Activated CD4-positive, alpha-beta memory T cell treated with anti-CD3 and anti-CD28 coated beads, Interleukin-2, amount 10 ng/mL, durations not matched to agents 7 days and 5 days (primary cell): ENCODE measurements at places on chromosomes 2 and 18.

- DNase-seq: no peak
These were observed 61.4 kb downstream of the CCDC148 start for GRCh38 chr2:158395166-158395565.

DNA sequence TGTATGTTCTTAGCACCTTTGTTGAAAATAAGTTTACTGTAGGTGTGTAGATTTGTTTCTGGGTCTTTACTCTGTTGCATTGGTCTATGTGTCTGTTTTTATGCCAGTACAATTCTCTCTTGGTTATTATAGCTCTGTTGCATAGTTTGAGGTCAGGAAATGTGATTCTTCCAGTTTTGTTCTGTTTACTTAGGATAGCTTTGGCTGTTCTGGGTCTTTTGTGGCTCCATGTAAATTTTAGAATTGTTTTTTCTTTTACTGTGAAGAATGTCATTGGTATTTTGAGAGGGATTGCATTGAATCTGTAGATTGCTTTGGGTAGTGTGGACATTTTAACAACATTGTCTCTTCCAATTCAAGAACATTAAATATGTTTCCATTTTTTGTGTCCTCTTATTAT, 69.1 kb downstream of the ANKRD62 start:
- DNase-seq: no peak

DNA sequence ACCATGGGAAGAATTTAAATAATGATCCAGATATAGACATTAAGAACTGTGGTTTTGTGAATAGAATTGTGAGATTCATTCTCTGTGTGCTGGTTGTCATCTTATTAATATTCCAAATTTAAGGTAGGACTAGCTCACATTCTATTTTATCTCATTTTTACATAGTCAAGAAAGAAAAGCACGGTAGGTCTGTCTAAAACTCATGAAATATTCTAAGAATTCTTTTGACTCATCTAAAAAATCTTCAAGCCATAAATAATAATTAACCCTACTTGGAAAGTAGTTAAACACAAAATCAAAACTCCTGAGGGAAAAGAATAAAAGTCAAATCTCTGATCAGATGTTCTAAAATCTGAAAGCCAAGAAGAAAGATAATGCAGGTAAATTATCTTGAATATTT, 388.8 kb upstream of the CHAC2 start:
- no peak for DNase-seq

- no peak for DNase-seq
These were observed 11.3 kb upstream of the VRK2 start for GRCh38 chr2:58035352-58035751.

- DNase-seq: no peak
These were observed 87.2 kb upstream of the GALNT5 start for GRCh38 chr2:157170299-157170698.

GRCh38 chr2:61710711-61711110, 143.1 kb downstream of the FAM161A start:
- no peak for DNase-seq

DNA sequence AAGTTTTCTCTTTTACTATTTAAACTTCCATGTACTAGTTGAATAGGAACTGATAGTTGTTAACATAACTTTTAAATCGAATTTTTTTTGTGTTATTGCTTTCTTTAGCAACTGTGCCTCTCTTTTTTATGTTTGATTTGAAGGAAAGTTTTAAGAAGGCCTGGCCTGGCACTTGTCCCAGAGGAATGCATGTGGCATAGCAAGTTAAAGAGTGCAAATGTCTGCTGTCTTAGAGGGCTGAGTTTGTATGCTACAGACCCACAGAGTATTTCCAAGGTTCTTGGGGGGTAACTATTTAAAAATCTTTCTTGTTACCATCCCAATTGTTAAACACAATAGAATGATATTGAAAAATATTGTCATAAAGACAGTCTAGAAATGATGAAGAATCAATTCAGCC, 47.0 kb downstream of the MTCL1 start:
- no peak for DNase-seq

GRCh38 chr2:155218945-155219344, 520.5 kb downstream of the KCNJ3 start:
- no peak for DNase-seq

GRCh38 chr2:232076736-232077135, 115.2 kb downstream of the DIS3L2 start:
- no peak for DNase-seq
